Left lung (tissue), 14 donors: ENCODE measurements at places on chromosomes 6 and 20. TPM values are rescaled to one million over a fixed set of nuclear protein-coding genes. Genes with fewer than 3 reads are reported as not detected.

DNA sequence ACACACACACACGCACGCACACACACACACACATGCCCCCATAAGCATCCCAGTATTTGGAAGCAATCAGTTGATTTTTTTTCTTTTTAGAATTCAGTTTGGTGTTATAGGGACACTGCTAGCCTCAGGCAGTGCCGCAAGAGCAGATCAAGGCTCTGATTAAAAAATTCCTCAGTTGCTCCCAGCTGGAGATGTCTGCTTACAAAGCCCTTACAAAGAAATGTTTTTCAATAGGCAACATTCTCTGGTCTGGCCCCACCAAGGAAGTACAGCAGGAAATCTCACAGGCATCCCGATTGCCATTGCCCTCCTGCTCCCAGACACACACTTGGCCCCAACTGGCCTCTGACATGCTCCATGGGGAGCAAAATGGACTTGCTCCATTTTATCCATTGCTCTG is 22.9 kb upstream of the CD83 start:
- no peak for DNase-seq

DNA sequence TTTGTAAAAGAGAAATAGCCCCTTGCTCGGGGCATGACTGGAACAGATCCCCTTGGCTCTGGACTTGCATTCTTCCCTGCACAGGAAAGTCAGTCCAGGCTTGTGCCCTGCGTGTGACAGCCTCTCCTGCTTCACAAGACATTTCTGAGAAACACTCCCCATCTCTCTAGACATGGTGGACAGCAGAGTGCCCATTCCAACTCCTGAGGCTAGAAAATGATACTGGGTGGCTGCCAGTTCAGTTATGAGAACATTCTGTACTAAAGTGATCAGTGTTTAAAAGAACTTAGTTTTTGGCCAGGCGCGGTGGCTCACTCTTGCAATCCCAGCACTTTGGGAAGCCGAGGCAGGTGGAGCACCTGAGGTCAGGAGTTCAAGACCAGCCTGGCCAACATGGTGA is 41.3 kb downstream of the TGM3 start:
- DNase-seq = no peak

DNA sequence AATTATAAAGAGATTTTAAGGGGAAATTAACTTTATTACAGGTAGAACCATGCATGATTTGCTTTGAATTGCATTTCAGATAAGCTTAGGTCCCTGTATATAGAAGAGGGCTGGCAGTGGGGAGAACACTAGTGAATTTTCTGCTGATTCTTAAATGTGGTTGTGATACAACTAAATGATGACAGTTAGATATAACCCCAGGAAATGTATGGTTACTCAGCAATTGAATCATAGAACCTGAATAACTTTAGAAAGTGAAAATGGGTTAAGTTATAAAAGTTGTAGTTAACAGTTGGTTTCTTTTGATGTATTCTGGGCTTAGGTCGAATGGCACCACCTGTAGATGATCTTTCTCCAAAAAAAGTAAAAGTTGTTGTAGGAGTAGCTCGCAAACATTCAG is 70.1 kb downstream of the PHF3 start:
- no peak for DNase-seq

- DNase-seq = peak; percentile 92
Measured at GRCh38 chr20:2663887-2664719, at the start of gene IDH3B. IDH3B (minus strand) TSS chr20:2664216; CDS start chr20:2664188, 28 bp downstream.

MACROD2 gene
- 6.1 TPM for polyA plus RNA-seq

DNA sequence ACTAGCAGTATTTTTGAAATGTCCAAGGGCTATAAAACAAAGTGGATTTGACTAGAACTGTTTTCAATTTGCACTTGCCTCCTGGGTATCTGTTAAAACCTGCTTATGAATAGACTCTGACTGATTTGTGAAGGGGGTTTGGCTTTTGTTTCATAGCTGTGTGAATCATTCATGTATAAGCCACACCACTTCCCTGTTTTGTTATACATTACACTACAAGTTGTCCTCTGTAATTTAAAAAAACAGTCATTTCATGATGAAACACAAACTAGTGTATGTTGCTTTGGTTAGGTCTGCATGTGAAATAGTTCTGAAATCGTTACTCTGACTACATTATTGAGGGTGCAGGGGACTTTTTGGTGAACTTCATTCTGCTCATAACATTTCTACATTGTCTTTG is 121.7 kb downstream of the NKAIN2 start:
- no peak for DNase-seq

DNA sequence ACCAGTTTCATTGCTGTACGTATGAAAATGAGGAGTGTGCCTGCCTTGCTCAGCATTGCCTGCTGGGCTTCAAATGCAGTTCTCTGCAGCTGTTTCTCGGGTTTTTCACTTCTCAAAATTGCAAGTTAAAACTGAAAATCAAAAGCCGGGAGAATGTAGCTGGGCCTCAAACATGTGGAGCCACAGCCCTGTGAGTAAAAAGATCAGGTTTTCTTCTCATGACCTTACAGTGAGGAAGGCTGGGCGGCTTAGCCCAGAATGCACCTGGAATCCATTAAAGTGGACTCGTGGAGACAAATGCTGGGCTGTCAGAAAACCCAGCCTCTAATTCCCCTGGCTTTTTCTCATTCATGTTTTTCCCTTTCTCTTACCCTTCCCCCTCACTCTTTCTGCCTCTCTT is 34.4 kb downstream of the DSE start:
- DNase-seq = no peak
